Adipocyte (in vitro differentiated cells): ENCODE measurements at places on chromosomes 2 and 18.

DNA sequence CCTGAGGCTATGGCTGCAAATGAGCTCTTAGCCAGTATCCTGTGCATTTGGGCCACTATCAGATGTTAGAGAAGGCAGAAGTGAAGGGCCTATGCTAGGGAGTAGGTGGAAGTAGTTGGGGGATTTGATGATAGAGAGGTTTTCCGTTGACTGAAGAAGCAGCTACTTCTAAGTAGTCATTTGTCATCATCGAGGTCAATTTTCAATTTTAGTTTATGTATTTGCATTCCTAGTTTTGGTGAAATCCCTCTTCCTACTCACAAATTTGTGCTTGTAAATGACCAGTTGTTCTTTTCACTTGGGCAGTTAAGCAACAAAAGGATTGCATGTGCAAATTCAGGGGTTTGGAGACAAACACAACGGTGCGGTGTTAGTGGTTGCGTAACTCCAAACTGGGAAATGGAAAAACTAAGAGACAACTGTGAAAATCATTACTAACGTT is 48.5 kb upstream of the PELI1 start:
- DNase-seq, result peak; percentile 46

DNA sequence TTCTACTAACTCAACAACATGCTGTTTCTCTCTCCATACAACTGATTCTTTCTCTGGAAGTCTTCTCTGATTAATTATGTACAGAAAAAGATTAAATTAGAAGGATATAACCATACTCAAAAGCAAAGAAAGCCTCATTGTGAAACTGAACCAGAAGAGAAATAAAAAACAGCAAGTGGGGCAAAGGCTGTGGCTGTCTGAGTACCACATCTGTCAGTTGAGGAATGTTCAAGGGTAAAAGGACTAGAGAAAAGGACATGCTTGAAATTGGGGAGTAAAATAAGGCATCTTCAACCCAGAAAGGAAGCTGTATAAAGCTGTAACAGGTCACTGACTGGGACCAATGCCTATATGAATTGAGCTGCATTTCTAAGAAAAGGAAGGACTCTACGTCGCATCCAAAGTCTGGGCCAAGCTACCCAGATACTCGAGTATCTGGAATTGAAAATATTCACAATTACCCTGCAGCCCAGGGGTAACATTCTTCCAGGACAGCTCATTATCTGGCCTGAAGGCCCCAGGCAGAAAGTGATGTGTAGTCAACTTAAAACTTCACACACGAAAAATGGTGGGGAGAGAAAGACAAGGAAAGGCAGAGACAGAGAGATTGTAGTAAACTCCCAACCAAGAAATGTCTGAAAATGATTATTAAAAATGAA is 356.0 kb upstream of the GALNT5 start:
- DNase-seq, result peak; percentile 54

DNA sequence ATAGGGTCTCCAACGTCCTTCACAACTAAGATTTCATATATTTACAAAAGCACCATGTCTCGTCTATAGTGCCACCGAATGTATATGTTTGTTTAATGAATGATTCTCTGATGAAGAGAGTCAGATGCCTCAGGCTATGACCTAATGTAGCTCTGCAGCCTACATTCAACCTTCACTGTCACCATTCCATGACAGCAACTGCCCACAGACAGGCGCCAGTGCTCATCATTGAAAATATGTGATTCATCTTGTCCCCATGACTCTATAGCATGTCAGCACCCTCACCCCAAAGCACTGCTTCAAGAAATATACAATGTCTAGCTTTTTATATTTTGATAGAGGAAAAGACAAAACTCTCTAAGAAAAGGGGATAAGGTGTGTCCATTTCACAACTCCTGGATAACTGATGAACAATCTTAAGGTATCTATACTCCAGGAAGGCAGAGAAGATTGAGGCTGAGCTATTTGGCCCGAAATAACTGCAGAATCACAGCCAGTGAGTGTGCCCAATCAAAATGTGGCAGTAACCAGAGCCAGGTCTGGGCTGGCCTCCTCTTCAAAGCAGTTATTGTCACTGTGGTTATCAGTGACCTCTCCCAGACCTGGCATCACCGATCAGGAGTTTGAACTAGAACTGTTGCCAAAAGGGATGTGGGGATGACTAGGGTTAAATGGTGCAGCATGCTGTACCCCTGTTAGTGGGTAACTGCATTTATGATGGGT is 246.6 kb downstream of the SETBP1 start:
- no peak for DNase-seq

- DNase-seq, result no peak
Measured at GRCh38 chr18:31419457-31419932, 28.0 kb upstream of the DSG3 start.

DNA sequence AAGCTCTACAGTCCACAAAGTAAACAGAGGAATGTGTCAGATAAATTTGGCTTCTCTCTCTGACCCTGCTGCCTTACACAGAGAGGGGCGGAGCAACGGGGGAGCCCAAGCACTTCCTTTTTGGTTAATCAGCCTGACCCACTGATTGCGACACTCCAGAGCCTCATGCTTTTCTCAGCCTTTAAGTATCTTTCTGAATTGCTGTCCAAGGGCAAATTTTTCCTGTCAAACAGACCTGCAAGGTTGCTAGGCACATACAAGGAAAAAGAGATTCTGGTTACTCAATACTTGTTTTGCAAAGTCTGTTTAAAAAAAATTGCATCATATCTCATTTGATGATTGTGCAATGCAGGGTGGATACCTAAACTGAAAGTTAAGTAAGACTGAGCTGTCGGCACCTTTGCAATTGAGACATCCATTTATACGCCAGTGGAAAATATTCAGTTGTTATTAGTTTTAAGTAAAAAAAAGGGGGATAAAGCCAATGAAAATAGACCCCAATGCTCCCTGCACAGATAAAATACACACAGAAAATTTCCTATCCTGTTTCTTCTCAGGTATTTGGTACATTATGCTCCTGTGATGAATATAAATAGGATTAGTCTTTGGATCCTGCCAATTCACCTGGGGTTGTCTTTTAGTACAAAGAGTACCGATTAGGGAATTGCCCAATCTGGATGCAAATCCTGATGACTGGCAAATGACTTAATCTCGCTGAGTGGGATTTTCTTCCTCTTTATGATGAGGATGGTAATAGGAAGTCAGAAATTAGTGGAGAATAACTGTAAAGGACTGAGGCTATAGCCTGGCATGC is 260.2 kb upstream of the TRIB2 start:
- peak; percentile 98 for DNase-seq

- peak; percentile 73 for DNase-seq
Measured at GRCh38 chr18:75247611-75248421, 37.2 kb downstream of the TSHZ1 start.

GRCh38 chr18:38851526-38851925 is 1285.9 kb upstream of the CELF4 start:
- DNase-seq, result no peak

- DNase-seq, result no peak
Measured at GRCh38 chr2:49359721-49360406, 205.5 kb upstream of the FSHR start.

GRCh38 chr2:118584062-118584749 is 263.2 kb downstream of the EN1 start:
- no peak for DNase-seq

DNA sequence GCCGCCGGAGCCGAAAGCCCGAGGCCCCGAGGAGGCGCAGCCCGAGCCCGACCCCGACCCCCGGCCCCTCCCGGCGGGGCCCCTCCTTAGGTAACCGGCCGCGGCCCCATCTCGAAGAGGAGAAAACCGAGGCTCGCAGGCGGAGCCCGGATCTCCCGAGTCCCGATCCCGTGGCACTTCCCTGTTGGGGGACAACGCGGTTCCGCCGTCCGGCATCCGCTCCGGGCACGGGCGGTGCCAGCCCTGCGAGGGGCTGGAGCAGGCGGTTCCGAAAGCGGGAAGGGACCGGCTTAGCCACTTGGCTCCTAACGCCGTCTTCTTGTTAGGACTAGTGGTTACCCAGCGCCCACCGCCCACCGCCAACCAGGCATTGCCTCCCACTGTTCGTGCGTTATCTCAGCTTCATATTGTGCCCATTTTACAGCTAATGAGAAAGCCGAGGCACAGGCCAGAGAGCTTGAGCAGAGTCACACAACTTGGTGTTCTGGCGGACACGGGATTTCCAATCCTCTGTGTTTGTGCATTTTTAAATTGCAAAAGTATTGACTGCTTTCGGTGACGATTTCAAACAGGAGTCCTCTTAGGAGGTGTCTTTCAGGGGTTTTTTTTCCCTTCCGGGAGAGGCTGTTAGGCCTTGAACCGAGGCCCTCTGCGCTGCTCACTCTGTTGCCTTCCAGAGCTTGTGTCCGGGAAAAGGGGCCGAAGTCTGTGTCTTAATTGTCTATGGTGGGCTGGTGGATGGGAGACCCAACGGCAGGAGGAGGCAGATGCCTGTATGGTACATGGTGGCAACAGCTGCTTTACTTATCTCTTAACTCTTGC is 562 bp downstream of the CENPA start:
- peak; percentile 42 for DNase-seq

GRCh38 chr2:30984148-30984547 is 154.1 kb downstream of the GALNT14 start:
- DNase-seq, result no peak

- peak; percentile 53 for DNase-seq
Measured at GRCh38 chr2:33146102-33146501, 199.3 kb downstream of the LTBP1 start.

- no peak for DNase-seq
Measured at GRCh38 chr2:173226899-173227698, 127.6 kb upstream of the CDCA7 start.

DNA sequence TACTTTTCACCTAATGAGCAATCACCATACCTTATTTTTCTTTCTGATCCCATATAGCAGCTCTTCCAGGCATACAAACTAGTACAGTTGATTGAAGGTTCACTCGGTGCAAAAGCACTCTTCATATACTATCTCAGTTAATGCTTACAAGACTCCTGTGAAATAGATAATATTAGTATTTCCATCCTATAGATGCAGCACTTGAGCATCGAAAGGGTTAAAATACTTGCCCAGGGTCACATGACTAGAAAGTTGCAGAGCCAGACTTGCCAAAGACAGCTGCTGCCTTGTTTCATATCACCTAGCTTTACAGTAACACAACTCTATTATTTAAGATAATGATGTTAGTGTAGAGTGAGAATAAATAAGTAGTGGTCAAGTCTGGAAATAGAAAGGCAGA is 466.0 kb upstream of the TNP1 start:
- no peak for DNase-seq

- DNase-seq, result no peak
Measured at GRCh38 chr2:50922506-50922905, 109.4 kb downstream of the NRXN1 start.

DNA sequence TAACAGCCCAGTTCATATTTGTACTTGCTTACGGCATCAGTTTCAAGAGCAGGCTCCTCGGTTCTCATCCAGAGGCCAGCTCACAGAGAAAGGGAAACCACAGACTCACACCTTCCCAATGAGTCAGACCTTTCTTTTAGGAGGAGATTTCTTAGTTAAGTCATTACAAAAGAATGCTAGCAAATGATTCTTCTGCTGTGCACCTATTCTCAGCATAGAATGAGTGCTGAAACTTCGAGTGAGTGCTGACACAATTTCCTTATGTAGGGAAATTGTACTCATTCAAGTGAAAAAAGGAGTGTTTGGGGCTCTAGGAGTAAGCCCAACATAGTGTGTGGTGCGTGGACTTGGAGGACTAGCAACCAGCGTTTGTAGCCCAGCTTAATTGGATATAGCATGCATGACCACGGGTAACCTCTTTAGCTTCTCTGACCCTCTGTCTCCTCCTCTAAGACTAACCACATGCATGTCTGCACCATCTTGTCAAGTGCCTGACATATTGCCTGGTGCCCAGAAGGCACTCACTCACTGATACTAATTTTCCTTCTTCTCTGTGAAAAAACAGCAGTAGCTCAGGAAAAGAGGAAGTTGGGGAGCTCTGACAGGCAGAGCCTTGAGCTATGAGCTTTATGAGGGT is 87.0 kb downstream of the ALPK2 start:
- peak; percentile 85 for DNase-seq

GRCh38 chr2:84879584-84880394 is 1.1 kb downstream of the TRABD2A start:
- peak; percentile 31 for DNase-seq

DNA sequence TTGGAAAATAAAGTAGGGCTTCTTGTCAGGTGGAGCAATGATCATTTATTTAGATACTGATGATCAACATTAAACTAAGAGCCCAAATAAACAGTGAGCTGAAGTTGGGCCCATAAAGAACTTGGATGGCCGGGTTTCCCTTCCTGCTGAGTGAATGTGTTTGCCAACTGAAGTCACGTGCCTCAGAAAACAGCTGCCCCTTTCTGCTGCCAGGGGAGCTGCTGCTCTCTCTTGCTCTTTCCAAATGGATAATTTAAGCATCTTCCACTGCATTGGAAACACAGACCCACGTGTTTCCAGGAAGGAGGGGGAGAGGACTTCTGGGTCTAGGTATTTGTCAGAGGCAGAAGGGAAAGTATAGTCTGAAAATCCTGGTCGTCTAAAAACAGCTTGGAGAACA is 22.9 kb upstream of the NCKAP5 start:
- DNase-seq, result no peak

DNA sequence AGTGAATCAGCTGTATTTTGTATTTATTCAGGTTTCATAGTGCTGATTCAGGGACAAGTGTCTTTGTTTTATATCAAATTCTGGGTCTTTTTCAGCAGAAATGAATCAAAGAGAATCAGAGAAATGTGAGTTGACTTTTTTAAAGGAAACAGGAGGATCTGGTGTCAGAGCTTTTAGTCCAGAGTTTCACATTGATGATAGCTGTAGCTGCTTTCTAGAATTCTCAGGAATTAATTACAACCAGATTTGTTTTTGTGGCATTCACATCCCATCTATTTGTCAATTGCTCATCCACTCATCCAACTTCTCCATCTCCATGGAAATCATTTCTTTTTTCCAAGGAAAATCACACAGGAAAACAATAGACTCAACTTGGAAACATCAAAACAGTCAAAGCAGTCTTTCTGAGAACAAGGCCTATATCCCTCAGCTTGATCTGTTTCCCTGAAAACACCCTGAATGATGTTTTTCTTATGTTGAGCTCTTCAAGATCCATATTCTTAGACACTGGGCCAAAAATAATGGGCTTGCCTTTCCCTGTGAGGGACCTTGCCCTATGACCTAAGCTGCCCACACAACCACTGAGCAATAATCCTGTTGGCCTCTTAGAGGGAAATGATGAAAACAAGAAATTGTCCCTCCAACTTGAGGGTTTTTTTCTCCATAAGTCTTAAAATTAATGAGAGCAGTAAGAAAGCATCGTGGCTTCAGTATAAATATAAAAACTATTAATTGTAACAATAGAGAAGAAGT is 249.5 kb upstream of the FN1 start:
- DNase-seq, result no peak

GRCh38 chr2:18273205-18273604 is 287.2 kb downstream of the RDH14 start:
- no peak for DNase-seq
